ENCODE measurements at places on chromosomes 1 and 21. TPM values are rescaled to one million over a fixed set of nuclear protein-coding genes. Genes with fewer than 3 reads are reported as not detected.

GRCh38 chr1:100928128-100928527 lies 32.2 kb downstream of the SLC30A7 start:
- DNase-seq: no peak

- no peak for DNase-seq
Observed at GRCh38 chr1:198606020-198606438, 32.8 kb upstream of the PTPRC start.

DNA sequence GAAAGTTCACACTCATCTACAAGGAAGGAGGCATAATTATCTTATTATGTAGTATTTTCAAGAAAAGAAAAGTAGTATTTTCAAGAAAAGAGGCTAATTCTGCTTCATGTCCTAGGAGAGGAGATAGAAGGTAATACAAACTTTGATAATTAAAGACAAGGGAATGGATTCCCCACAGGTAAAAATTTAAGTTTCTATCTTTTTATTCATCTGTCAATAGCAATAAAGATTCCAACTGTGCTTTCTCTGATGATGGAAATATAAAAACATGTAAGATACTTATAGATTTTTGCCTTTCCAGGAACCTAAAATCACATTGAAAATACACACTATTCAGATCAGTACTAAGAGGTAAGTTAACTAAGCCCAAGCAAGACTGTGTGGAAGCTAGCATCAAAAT lies at the start of gene OR2M2:
Gene OR2M2, plus strand, starts transcription at position 301 of the 400 bp plus-strand sequence. CDS start 5,165 bp downstream, outside the sequence.
- DNase-seq: no peak

DNA sequence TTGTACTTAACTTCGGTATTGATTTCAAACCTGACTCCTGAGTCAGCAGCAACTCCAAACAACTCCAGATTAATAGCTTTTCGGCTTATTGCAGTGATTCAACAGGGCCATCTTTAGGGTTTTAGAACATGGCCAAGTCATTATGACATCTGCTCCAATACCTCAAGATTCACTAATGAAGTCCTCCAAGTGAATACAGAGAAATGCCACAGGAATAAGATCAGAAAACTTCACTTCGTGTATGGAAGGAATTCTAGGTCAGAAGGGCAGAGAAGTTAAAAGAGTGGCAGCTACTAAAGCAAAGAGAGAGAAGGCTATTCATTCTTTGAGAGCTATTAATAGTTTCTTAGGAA lies 7.6 kb upstream of the C1orf116 start:
- no peak for DNase-seq

- no peak for DNase-seq
Observed at GRCh38 chr1:240254778-240255291, 163.2 kb downstream of the FMN2 start.

- no peak for DNase-seq
Observed at GRCh38 chr1:109508001-109508872, 1.3 kb downstream of the AMIGO1 start.

DNA sequence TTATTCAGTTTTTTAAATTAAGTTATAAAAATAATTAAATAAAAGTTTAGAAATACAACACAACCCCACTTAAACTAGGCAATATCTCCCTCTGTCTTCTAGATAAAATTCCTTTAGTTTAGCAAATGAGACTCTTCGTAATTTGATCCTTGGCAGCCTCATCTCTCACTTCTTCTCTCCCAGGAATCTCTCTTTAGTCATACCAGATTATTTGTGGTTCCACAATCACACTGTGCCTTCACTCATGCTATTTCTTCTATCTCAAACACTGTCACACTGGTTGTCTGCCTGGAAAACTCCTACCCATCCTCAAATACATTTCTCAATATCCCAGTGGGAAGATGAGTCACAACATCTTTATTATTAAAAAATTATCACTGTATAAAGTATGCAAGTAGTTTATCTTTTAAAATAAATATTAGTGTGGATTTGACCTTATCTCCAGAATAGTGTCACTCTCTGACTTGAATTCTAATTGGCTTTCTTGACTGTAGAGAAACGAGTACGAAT lies 195.5 kb downstream of the KCNH1 start:
- DNase-seq: no peak

GRCh38 chr21:27808923-27809322 lies 842.0 kb upstream of the ADAMTS5 start:
- no peak for DNase-seq

GRCh38 chr1:29575277-29575676 lies 339.0 kb downstream of the PTPRU start:
- no peak for DNase-seq

- no peak for DNase-seq
Observed at GRCh38 chr1:103516693-103517092, 8.8 kb upstream of the RNPC3 start.

DNA sequence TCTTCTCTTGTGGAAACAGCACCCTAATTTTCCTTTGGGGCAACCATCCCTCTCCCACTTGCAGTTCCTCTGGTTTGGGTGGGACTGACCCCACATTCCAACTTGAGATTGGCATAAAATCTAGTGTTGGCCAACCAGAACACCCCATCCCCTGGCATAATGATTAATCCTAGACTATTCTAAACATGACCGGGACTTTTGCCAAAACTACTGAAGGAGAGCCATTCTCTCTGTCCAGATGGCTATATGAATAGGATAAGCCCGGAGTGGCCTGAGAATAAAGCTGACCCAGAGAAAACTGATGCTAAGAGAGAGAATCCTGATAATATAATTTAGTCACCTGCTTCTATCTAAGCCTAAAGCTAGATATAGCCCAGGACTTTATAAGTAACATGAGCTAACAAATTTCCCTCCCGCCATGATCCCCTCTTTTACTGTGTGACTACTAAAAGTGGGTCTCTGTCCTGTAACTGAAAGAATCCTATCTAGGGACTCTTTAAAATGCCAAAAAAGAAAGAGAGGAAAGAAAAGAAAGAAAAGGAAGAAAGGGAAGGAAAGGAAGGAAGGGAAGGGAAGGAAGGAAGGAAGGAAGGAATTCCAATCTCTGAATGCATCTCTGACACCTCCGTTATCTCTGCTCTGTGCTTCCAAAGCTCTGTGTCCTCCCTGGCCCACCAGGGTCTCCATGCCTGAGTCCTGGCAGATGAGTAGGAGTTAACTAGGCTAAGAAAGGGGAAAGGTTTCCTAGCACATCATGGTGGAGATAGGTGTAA lies 28.0 kb upstream of the NRDC start:
- no peak for DNase-seq

- DNase-seq: no peak
Observed at GRCh38 chr1:19009882-19010321, 53.4 kb upstream of the IFFO2 start.

- no peak for DNase-seq
Observed at GRCh38 chr1:106875622-106876021, 180.9 kb upstream of the PRMT6 start.

DNA sequence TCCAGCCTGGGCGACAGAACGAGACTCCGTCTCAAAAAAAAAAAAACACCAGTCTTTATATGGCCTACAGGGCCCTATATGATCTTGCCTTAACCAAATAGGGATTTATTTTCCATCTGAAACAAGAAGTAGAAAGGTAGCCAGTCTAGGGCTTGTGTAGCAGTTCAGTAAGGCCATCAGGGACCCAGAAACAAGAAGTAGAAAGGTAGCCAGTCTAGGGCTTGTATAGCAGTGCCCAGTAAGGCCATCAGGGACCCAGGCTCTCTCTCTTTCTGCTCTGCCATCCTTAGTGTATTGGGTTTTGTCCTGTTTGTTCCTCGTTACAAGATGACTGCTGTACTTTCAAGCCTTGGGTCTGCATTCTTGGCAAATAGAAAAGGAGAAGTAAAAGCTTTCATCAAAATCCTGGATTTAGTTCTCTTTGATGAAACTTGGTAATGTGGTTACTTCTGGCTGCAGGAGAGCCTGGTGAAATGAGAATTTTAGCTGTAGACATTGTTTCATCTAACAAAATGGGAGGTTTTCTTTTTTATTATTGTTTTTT lies 46.1 kb downstream of the PKN2 start:
- DNase-seq: no peak

GRCh38 chr21:39150877-39151276 lies 32.4 kb downstream of the PSMG1 start:
- DNase-seq: no peak

DNA sequence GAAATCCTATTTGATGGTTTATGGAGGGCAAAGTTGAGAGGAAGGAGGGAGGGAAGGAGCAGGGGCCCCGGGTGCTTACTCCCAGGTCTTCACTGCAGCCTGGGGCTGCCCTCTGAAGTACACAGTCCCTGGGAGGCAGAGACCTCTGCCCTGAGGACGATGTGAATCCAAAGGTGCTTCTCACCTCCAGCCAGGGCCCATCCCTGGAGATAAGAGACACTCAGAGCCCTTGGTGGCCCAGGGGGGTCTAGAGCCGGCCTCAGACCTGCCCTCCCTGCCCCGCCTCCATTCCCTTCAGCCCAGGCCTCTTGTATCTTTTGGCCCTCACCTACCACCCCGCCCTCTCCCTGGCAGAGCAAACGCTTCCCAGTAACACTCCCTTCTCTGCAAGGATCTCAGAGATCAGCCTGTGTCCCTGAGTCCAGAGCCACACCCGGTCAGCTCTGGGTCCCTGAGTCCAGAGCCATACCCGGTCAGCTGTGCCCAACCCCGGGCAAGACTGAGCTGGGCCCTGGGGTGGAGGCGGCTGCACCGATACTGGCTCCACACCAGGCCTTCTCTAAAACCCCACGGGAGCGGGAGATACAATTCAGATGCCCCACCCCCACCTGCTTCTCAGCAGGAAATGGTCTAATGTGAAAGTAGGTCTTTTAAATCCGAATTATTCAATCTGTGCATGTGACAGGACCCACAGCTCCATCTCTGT lies 3.6 kb upstream of the GNB1 start:
- DNase-seq: peak; percentile 64

DNA sequence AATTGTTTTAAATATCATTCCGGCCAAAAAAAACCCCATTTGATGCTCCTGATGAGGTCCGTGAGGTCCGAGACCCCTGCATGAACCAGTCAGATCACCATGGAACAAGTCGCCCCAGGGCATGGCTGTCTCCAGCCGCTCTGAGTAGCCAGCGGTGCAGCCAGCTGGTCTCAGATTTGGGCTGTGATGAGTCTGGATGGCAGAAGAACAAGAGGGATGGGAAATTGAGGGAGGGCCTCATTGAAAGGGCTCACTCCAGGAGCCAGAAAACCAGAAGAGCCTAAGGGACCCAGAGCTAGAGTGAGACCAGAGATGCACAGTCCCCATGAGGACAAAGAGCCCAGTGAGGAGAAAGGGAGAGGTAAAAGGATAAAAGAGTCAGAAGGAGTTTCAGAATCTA lies 174.0 kb downstream of the TOMM20 start:
- DNase-seq: no peak

- DNase-seq: no peak
Observed at GRCh38 chr1:172292840-172293239, 127.6 kb upstream of the C1orf105 start.

GRCh38 chr21:46423546-46424038 lies 35.1 kb upstream of the DIP2A start:
- DNase-seq: no peak

DNA sequence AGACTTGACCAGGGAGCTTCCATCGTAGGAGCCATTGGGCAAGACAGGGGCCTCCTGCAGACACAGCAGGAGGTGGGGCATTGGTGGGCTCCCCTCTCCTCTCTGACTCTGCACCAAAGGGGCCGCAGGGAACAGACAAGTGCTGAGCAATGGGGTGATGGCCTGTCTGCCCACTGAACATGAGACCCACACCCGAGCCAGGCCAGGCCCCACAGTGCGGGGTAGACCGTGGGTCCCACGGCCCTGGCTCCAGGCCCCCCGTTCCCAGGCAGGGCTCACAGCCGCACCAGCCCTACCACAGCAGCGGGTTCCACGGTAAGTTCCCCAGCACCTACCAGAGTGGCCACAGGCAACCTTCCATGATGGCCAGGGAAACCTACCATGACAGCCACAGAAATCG lies 45.9 kb downstream of the CHD5 start:
- no peak for DNase-seq

DNA sequence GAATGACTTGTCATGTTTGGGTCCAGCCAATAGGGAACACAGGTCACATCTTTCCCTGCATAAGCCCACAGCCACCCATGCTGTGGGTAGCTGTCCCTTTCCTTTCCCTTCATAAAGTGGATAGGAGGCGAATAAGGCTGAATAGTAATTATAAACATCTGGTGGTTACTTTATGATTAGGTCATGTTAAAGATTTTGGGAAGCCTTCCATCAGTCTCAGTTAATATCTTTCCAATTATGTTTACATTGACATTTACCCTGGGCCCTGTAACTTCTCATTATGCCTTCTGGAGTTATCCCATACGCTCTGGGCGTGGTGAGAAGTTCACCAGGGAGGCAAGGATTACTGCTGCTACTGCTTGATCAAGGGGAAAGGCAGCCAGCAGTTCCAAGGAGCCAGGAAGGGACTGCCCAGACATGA lies 197.2 kb downstream of the HLX start:
- DNase-seq: no peak

GRCh38 chr1:18852501-18852900 lies 7.0 kb downstream of the TAS1R2 start:
- DNase-seq: no peak

- no peak for DNase-seq
Observed at GRCh38 chr1:40014253-40014706, 26.2 kb upstream of the CAP1 start.

DNA sequence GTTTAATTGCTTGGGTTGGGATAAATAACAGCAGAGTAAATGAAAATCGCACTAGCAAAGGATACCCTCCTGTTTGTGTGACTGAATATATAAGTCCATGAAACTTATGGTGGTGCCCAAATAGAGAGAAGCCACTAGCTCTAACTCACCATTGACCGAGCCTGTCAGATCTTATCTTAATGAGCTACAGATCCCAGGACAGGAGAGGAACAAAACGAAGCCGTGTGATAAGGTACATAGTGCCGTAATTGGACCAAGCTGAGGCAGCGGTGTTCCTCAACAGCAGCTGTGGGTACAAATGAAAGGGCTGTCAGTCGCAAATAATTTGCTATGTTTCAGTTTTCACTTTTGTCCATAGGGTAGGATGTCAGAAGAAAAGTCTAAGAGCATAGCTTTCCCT lies 276.1 kb downstream of the PTBP2 start:
- no peak for DNase-seq

DNA sequence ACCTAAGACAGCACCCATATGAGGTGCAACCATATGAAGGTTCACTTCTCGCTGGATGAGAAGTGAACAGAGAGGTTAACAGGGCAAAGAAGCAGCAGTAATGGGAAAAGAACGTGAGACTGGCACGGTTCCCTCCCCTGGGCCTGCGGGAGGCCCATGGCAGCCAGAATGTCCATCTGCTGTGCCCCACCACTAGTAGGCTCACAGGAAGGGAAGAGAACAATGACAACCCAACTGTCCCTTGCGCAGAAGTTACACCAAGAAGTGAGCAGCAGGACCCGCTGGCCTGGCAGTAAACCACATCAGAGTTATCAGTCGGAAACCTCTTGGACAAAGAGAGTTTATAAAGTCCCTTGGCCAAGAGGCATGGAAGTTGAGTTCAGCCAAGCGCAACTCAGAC lies 11.3 kb downstream of the HIVEP3 start:
- DNase-seq: no peak

GRCh38 chr1:87394513-87394912 lies 65.8 kb downstream of the LMO4 start:
- DNase-seq: no peak

The CD84 gene
- 0.74 TPM for polyA plus RNA-seq

The MEX3A gene
- 9.3 TPM for polyA plus RNA-seq

The KCNJ9 gene
- not detected for polyA plus RNA-seq

The ACTN2 gene
- polyA plus RNA-seq: 0.57 TPM

The ZMYND12 gene
- 0.74 TPM for polyA plus RNA-seq

The SH3D21 gene
- polyA plus RNA-seq: 2.6 TPM

The GBP3 gene
- polyA plus RNA-seq: 5.4 TPM

The LRIG2 gene
- 3.6 TPM for polyA plus RNA-seq

The THRAP3 gene
- 50.0 TPM for polyA plus RNA-seq

The RABGGTB gene
- polyA plus RNA-seq: 25.9 TPM

The S100B gene
- not detected for polyA plus RNA-seq

The BCAN gene
- not detected for polyA plus RNA-seq

The DNASE2B gene
- 0.32 TPM for polyA plus RNA-seq

All from hepatocyte (in vitro differentiated cells).